DMS79 (cell line): ENCODE measurements at places on chromosomes 4 and X.

- DNase-seq = no peak
Observed at GRCh38 chr4:20641976-20642375, 58.3 kb upstream of the PACRGL start.

- DNase-seq = no peak
Observed at GRCh38 chr4:68724426-68724825, 54.0 kb upstream of the UGT2B15 start.

- no peak for DNase-seq
Observed at GRCh38 chr4:74772106-74772505, 22.2 kb downstream of the BTC start.

DNA sequence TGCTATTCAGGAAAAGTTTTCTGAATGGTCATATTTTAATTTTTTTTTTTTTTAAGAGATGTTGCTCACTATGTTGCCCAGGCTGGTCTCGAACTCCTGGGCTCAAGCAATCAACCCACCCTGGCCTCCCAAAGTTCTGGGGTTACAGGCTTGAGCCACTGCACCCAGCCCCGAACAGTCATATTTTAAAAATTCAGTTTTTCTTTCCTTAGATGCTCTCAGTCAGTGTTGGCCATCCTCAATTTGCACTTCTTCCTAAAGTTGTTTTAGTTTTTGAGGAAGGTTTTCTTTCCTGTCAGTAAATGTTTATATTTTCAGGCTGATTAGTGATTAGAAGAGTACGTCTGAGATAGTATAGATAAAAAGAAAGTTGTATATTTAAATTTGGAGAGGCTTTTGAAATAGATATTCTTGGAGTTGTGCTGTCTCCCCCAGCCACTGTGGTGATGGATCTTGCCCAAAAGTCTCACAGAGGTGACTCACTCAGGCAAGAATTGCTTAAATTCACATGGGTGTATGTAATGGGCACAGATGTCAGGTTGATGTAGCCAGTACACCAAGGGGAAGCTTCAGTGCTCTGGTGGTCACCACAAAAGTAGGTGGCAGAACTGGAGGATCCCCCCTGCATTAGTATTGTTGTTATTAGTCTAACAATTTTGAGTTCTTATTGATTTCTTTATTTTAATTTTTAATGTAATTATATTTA is 72.2 kb upstream of the ELOVL6 start:
- DNase-seq = no peak

- DNase-seq = peak; percentile 31
Observed at GRCh38 chrX:153687121-153688039, at the start of gene SLC6A8. Gene SLC6A8 (plus strand): TSS chrX:153687926. CDS start chrX:153688575, 649 bp downstream.

DNA sequence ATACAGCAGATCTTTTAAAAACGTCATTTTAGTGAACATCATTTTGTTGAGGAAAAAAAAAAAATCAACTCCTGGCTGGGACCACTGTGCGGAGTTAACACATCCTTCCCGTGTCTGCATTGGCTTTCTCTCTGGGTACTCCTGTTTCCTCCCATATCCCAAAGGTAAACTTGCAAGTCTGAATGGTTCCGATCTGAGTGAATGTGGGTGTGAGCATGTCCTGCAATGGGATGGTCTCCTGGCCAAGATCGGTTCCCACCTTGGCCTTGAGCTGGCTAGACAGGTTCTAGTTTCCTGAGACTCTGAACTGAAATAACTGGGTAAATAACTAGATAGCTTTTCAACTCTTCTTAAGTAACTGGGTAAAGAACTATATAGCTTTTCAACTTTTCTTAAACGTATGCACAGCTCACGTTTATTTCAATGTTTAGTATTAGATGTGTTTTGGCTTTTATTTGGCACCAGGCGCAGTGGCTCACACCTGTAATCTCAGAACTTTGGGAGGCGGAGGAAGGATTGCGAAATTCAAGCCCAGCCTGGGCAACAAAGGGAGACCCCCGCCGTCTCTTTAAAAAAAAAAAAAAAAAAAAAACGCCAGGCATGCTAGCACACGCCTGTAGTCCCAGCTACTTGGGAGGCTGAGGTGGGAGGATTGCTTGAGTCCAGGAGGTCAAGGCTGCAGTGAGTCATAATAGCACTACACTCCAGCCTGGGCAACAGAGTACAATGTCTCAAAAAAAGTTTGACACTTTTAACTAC is 14.0 kb downstream of the RBMX start:
- DNase-seq = no peak

DNA sequence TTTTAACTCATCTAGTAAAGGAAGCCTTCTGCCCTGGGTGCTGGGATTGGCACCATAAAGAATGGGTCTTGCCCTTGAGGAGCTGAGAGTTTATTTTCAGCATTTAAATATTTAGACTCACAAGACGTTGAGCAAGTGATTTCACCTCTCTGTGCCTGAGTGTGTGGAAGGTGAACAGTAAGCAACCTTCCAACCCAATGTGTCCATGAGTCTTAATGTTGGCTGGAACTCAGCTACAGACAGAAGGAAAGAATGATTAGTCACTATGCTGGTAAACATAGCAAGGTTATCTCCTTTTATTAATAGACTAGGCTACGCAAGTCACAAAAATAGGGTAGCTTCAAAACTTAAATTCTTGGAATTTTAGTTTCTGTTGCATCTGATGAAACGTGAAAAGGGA is 277.4 kb upstream of the GATB start:
- no peak for DNase-seq

DNA sequence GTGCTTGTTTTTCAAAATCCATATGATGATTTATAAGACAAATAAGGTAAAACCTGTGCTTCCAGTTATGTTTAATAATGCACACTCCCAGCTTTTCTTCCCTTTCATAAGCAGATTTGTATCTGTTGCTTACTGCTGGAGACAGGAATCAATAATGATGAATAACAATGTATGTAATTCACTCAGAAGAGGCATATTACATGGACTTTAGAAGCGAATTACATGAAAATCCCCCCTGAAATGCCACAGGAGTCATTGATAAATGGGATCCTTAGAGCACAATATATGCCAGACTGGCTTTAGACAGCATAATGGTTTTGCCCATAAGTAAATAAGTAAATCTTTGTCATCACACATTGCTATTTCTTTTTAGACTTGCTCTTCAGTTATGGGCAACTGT is 892.3 kb downstream of the CCSER1 start:
- no peak for DNase-seq

GRCh38 chr4:59122626-59123025 is 2012.4 kb upstream of the IGFBP7 start:
- no peak for DNase-seq

- no peak for DNase-seq
Observed at GRCh38 chr4:6657242-6658208, 17.0 kb downstream of the MRFAP1 start.

- DNase-seq = no peak
Observed at GRCh38 chr4:41611881-41612871, 74.2 kb downstream of the LIMCH1 start.

- DNase-seq = no peak
Observed at GRCh38 chr4:147617841-147618691, 869 bp downstream of the TMEM184C start.

DNA sequence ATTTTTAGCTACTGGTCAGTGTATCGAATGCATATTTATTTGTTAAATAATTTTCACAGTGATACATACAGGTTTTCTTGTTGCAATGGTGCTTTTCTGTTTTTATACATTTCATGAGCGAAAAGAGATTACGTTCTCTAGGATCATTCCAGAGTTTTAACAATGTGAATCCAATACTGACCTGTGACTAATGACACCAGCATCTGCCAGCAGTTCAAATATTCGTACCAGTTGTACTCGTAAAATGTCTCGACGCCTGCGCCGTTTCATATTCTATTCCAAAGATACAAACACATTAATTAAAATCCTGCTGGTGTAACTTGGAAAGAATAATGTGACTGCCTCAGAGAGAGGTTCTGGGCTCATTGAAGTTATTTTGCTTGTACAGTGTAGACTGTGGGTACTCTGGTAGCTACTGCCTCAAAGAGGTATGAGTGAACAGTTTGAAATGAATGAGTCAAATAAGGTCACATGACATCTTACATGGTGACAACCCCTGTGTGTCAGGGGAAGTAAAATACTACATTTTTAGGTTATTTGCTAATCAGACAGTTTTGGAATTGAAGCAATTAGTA is 80.7 kb downstream of the ZAR1 start:
- DNase-seq = no peak

GRCh38 chr4:4613126-4613465 is 71.2 kb upstream of the STX18 start:
- no peak for DNase-seq

- no peak for DNase-seq
Observed at GRCh38 chr4:22556495-22556894, 40.6 kb upstream of the ADGRA3 start.

DNA sequence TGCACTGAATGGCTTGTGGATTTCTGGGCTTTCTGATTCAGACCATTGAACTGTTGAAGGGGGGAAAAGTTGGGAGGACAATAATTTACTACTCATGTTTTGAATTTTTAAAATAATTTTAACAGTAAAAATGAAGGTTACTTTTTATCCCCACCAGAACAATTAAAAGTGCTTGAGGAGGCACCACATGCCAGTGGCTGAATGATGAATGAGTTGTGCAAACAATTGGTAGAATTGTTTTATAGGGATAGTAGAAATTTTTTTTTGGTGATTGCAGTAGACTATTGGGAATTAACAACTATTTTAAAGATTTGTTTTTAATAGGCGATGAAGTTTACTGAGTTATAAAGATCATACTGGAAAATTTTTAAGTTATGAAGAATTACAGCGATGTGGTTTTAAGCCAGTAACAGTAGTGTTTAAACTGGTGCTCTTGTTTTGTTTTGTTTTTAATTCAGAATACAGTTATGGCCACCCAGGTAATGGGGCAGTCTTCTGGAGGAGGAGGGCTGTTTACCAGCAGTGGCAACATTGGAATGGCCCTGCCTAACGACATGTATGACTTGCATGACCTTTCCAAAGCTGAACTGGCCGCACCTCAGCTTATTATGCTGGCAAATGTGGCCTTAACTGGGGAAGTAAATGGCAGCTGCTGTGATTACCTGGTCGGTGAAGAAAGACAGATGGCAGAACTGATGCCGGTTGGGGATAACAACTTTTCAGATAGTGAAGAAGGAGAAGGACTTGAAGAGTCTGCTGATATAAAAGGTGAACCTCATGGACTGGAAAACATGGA is 2.7 kb downstream of the REST start:
- DNase-seq = no peak

DNA sequence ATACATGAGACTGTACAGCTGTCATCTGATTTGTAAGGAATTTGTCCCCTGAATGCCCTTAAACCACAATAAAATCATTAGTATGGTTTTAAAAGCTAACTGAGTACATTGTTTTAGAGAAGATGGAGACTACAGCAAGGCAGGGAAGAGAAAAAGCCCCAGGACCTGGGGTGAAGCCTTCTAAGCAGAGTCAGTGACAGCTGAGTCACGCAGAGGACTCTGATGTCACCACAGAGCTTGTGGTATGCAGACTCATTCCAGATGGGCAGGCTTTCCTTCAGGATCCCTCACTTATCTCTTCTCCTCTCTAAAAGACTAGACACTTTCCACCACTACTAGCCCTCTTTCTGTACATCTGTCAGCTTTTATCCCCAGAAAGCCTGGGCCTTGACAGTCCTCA is 97.1 kb upstream of the ATOH1 start:
- no peak for DNase-seq

GRCh38 chr4:54192811-54193210 is 36.3 kb upstream of the PDGFRA start:
- no peak for DNase-seq

DNA sequence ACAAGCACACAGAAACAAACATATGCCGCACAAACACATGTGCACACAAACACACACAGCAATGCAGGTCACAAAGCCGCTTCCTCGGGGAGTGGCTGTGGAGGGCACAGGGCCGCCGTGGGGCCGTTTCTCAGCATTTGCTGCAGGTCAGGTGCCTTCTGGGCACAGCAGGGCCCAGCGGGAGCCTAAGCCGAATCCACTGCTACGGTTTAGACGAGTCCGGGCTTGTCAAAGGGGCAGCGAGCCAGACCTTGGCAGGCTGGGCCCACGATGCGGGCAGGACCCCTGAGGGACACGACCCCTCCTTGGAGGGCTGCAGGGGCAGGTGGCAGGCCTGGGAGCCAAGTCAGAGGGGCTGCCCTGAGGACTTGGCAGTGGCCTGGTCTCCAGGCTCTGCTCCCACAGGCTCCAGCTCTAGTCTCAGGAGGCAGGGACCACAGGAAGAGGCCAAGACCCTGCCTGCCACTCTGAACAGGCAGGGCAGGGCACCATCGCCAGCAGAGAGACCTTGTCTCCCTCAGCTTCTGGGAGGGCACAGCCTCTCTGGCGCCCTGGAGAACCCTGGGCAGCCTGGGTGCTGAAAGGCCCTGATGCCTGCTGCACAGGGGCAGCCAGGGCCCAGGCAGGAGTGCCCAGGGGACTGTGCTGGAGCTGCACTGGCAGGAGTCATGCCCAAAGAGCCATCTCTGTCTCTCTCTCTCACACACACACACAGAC is 5.5 kb upstream of the ATP2B3 start:
- DNase-seq = peak; percentile 57

DNA sequence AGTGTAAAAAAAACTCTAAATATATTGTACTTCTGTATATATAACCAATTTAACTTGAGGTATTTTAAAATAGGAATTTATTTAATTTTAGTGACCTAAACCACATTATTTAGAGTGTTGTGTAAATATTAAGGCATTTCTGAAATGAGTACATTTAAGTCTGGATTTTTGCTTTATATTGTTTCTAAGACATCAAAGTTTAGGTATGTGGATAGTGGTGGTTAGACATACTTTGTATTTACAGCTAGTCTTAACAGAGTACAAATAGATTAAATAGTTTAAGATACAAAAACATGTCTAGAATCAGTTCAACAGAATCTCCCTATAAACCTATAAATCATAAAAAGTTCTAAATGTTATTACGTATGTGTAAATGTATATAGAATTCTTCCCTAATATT is 588.5 kb downstream of the TRIML1 start:
- DNase-seq = no peak

GRCh38 chrX:97009391-97009790 is 125.7 kb downstream of the RPA4 start:
- no peak for DNase-seq

GRCh38 chr4:87050596-87050995 is 115.8 kb downstream of the AFF1 start:
- DNase-seq = no peak

DNA sequence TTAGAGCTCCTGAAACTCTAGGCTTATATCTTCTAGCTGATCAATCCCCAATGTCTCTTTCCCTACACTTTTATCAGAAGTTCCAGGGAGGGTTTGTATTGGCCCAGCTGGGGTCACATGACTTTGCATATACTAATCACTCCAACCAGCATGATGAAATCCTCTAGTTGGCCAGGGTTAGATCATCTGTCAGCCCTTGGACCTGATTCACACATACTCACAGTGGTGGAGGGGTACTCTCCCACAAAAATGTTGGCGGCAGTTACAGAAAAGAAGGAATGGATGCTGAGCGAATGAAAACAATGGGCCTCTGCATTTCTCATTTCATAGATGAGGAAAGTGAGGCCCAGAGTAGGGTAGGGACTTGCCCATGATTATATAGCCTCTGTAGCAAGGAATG is 151.1 kb downstream of the PJA1 start:
- DNase-seq = no peak

DNA sequence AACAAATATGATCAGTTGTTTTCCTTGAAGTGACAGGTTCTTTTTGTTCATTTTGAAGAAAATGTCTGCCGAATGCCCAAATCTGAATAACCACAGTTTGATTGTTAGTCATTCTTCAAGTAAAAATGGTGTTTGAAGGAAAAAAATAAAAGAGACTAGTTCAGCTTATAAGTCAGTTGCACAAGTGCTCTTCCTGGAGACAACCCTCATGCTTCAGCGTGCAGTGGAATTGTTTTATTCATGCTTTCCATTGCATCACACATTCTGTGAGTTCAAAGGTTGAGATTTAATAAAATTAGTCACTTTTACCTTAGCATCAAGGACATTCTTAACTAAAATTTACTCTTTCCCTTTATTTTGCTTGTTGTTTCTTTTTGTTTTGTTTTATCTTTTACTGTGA is 404.9 kb downstream of the ZNF674 start:
- DNase-seq = no peak
